Retinal pigment epithelial cell (primary cell): ENCODE measurements at places on chromosomes 2 and 18.

- DNase-seq = no peak
These were observed 88.0 kb downstream of the COMMD1 start for GRCh38 chr2:61993422-61994024.

DNA sequence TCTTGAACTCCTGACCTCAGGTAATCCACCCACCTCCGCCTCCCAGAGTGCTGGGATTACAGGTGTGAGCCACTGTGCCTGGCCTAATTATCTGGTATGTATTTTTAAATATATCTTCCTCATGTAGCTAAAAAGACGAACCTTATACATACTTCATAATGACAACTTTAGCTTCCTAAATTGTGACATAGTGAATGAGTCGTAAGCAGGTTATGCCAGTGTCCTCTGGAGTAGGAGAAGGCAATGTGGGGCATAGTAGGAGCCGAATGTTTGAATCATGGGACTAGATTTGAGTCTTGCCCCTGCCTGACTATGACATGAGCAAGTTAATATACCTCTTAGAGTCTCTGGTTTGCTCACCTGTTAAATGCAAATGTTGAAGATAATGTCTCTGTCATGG is 95.8 kb upstream of the FOSL2 start:
- no peak for DNase-seq

- DNase-seq = no peak
These were observed 17.2 kb downstream of the RALB start for GRCh38 chr2:120269816-120270215.

GRCh38 chr2:178452334-178452733 is 1.2 kb downstream of the PJVK start:
- no peak for DNase-seq

DNA sequence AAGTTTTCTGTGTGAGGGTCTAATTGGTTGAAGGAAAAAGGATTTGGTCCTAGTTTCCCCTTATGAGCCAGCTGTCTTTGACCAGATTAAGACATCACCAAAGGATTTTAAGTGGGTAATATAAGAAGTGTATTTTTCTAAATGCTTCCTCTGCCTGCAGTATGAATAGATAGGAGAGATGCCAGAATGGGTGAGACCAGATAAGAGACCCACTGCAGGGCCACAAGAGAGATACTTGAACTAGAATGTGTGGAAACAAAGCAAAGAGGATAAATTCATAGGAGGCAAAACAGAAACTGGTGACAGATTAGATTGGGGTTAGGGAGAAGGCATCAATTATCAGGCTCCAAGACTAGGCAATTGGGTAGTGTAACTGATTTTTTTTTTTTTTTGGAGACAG is 1.1 kb upstream of the HDHD2 start:
- DNase-seq = no peak

GRCh38 chr2:67561457-67561965 is 164.4 kb downstream of the ETAA1 start:
- DNase-seq = peak; percentile 58

GRCh38 chr2:172674968-172675303 is 60.7 kb upstream of the RAPGEF4 start:
- no peak for DNase-seq

DNA sequence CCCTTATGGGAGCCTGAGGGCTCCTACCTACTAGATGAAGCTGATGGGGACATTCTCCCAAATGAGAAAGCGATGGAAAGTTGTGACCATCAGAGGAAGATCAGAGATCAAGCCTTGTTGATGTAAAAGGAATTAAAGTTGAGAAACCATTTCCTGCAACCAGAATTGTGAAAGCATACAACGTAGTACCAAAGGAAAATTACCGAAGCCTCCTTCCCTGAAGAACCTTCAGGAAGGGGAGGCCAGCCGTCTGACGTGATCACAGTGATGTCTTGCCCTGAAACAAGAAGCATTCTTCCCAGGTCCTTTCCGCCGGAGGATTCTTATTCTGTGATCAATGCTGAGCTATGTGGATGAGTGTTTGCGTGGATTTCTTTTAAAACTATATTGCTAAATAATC is 211.6 kb upstream of the TNP1 start:
- DNase-seq = no peak

DNA sequence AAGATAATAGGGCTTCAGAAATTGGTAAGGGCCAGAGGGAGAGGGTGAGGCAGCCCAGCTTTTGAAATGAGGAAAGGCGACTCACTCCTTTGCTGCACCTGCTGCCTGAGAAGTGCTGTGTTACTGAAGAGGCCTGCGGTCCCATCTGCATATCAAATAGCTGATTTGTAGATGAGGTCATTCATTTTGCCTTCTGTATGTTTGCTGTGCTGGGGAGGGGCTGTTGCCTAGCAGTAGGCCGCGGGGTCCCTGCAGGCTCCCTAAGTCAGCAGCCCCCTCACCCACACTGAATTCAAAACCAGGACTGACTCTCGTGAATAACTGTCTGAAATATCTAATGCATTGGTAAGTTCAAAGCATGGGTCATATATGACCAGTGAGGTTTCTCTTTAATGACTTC is 377.2 kb downstream of the SOX11 start:
- DNase-seq = no peak

- no peak for DNase-seq
These were observed 45.3 kb downstream of the BIN1 start for GRCh38 chr2:127061375-127062273.

- DNase-seq = no peak
These were observed 37.1 kb downstream of the DCC start for GRCh38 chr18:52377094-52377493.

DNA sequence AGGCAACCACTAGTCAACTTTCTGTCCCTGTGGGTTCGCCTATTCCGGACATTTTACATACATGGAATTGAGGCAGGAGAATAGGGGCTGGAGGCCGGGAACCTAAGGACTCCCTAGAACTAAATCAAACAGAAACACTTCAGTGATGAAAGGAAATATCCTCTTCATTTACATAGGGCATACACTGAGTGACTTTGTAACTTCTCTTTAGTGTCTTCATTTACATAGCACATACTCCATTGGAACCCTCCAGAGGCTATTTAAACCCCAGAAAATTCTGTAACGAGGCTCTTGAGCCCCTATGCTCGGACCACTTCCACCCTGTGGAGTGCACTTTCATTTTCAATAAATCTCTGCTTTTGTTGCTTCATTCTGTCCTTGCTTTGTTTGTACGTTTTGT is 56.5 kb downstream of the CCDC195 start:
- no peak for DNase-seq

DNA sequence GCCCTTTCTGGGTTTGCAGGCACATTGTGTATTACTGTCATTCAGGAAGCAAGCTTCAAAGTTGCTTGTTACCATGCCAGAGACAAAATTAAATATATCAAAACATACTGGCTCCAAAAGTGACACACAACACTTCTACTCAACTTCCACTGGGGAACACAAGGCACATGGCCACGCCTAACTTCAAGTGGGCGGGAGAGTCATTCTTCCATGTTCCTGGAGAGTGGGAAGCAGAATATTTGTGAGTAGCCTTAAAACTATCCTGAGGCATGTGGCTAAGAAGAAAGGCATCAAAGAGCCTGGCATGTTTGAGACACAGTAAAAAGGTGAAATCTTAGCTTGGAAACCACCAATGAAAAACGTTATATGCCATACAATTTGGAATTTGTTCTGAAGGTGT is 90.5 kb upstream of the TACR1 start:
- no peak for DNase-seq

DNA sequence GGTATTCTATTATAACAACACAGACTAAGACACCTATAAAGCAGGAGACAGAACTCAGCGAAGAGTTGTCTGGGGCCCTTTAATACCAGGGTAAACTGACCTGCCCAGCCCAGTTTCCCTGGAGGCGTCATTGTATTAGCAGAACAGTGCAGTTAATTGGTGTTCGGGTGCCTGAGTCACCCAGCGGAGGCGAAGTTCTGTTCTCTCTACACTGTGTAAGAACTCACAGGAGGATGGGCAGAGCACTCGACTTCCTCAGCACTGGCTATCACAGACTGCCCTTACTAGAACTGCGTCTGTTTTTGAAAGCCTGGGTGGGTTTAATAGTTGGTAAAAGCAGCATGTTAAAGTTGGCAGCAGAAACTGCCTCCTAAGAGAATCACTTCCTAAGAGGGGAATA is 106.5 kb upstream of the ATP8B1 start:
- DNase-seq = no peak

- no peak for DNase-seq
These were observed 224.5 kb downstream of the DLGAP1 start for GRCh38 chr18:4230450-4231168.

GRCh38 chr2:100527440-100528015 is 35.3 kb upstream of the PDCL3 start:
- no peak for DNase-seq

GRCh38 chr2:219631904-219632759 is 4.7 kb downstream of the SLC4A3 start:
- DNase-seq = no peak

GRCh38 chr2:127381762-127382161 is 6.0 kb downstream of the MAP3K2 start:
- DNase-seq = no peak

GRCh38 chr2:123723706-123724105 is 301.4 kb upstream of the CNTNAP5 start:
- DNase-seq = no peak

GRCh38 chr2:52368141-52368540 is 1336.2 kb upstream of the NRXN1 start:
- DNase-seq = no peak

GRCh38 chr2:152222975-152223637 is 47.5 kb upstream of the STAM2 start:
- DNase-seq = peak; percentile 89

- no peak for DNase-seq
These were observed 11.9 kb upstream of the NMUR1 start for GRCh38 chr2:231542136-231542535.

- DNase-seq = peak; percentile 82
These were observed 3.9 kb upstream of the MLPH start for GRCh38 chr2:237483018-237483731.

DNA sequence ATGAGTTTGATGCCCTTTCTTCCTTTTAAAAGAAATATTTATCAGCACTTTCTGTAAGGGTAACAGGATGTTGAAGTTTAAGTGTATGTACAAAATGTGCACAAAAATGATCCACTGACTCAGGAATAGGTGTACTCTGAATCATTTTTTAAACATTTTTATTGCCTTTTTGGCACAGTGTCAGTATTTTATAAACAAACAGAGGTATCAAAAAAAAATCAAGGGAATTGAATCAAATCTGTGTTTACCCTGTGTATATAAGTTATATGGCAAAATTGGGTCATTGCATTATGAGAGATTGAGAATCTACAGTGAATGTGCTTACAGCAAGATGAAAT is 513.9 kb upstream of the NETO1 start:
- DNase-seq = no peak

DNA sequence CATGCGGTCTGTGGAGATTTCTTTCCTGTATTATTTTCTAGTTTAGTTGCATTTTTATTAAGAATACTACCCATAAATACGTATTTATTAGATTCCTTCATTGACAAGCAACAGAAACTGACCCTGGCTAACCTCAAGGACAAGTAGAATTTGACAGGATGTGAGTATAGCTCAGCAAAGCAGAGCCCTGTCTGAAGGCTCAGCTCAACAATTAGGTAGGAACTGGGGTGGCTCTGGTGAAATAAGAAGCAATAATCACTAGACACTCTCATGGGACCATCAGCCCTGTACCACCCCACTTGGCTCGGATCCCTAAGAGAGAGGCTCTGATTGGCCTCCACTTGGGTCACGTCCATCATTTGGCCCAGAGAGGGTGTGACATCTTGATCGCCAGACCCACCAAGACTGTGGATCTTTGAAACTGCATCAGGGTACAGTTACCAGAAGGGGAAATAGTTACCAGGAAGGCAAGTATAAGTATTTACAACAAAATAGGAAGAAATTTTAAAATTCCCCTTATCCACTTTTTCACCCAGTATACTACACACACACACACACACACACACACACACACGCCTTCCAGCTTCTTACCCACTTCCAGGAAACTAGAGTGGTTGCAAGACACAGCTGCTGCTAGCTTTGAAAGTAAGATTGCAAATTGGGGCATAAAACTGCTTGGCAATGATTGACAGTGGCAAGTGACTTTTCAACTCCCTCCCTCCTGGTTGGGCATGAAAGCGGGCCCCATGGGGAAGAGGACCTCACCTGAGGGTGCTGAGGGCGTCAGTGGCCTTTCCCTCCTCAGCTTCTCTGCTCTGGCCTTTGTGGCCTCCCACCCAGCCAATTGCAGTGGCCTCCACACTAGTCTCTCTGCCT is 41.8 kb downstream of the KCTD18 start:
- no peak for DNase-seq

DNA sequence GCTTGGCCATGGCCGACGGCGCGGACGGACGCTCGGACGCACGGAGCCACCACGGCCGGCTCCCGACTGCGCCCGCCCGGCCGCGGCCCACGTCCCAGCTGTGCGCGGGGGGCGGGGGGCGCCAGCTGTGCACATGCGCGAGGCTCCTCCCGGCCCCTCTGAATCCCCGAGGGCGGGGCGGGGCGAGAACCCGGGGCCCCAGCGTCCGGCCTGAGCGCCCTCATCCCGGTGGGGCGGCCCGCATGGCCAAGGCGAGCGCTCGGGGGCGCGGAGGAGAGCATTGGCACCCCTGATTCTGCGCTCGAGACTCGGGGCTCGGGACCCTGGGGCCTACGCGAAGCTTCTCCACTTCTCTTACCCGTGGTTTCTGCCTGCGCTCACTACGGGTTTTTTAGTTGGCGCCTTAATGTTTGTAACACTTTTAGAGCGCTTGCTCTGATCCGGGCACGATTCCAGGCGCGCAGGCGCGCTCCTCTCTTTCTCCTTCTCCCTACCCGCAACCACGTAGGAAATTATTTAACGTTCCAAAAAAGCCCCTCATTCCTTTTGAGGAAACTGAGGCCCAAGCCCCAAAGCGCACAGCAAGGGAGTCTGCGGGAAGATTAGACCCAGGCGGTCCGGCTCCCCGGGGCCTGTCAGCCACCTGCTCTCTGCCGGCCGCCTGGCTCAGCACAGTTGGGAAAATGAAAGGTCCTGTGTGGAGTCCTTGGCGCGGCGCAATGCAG is at the start of gene PXDN:
TSS of gene PXDN (minus strand) at position 70 of the 725 bp plus-strand sequence. CDS start at position 10, 60 bp downstream.
- DNase-seq = no peak
